ENCODE measurements at places on chromosomes 12 and 14.

DNA sequence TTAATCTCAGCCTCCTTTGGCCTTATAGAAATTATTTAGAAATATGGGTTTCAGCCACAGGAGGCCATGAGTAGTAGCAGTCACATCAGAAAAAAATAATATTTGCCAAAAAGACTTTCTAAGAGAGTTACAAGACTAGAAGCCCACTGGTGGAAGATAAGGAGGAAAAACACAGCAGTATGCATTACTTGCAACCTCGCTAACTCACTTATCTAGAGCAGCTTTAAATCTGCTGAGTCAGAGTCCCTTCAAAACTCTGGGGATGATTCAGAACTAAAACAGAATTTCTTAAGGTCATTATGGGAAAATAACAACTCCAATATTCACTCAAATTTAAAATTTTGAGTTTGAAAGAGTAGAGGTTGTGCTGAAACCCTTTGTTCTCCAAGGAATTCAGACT lies 6.2 kb downstream of the OR4K17 start:
- DNase-seq, result no peak

DNA sequence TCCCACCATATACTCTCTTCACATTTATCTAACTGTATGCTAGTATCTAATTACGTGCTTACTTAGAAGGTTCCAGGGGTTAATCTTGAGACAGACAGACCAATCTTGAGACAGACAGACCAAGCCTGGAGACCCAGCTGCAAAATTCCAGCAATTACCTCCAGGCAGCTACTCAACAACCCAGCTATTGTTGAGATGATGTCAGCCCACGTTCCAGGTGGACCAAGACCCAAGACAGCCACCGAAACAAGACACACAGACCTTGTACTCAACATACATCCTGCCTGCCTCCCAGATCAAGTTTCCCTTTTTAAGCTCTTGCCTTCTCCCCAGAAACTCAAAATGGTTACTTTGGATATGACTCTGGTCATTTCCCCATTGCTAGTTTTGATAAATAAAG lies 64.9 kb upstream of the VASH1 start:
- DNase-seq, result peak; percentile 11

DNA sequence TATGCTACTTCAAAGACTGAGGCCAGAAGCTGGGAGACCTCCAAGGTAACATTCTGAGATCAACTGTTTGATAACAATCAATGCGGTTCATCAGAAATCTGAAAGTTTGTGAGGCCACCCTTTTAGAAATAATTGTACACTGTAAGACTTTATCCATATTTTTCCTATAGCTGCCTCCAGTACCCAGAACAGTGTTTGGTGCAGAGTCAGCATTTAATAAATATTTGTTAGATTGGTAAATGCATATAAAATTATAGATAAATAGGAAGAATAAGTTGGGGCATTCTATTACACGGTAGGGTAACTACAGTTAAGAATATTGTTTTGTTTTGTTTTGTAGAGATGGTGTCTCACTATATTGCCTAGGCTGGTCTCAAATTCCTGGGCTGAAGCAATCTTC lies 141.4 kb downstream of the C12orf42 start:
- no peak for DNase-seq

GRCh38 chr12:127560041-127560478 lies 706.9 kb upstream of the TMEM132C start:
- no peak for DNase-seq

GRCh38 chr12:103880299-103881142 lies 39.5 kb upstream of the NT5DC3 start:
- no peak for DNase-seq

DNA sequence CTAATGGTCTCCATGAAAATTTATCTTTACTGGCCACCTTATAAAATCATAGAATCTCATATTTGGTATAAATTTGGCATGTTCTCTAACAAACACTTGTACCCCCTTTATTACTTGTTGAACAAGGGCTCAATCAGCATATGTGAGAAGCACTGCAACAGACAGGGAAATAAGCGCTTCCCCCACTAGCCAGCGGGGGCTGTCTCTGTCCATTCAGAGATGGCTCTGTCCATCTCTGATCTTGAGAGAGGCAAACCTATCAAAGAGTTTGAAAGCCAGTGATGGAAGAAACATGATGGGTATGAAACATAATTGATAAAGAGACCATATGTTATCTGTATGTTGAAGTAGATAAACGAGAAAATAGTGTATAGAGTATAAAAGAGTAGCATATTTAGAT lies 326.8 kb downstream of the PDZRN4 start:
- no peak for DNase-seq

GRCh38 chr12:45987340-45987727 lies 3.0 kb downstream of the SCAF11 start:
- DNase-seq, result no peak

GRCh38 chr12:42102720-42103119 lies 42.0 kb downstream of the GXYLT1 start:
- no peak for DNase-seq

DNA sequence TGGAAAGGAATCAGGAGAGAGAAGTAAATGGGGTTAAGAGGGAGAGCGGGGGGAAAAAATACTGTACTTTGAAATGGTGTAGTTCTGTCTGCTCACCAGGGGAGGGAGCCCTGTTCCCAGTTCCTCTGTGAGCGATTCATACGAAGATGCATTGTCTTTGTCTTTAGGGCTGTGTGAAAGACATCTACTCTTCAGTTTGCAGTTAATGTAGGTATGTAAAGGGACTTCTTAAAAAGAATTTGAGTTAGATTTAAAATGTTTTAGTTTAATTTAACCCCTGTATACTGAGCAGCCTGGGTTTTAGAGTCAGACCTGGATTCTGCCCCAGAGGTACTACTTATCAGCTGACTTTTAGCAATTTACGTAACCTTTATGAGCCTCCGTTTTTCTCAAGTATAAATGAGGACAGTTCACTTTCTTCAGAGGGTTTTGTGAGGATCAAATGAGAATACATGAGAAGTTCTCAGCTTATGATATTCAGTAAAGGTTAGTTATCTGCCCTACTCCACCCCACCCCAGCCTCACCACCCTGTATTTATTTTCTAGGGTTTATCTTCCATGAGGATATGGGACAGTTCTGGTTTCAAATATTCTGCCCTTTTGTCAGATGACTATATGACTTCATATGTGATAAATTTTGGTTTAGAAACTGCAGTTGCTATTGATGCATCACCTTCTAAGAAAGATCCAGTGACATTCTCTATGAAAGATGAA lies 82.5 kb upstream of the EVL start:
- DNase-seq, result peak; percentile 78

- no peak for DNase-seq
These were observed 52.3 kb downstream of the POLR3B start for GRCh38 chr12:106409878-106410277.

GRCh38 chr12:116603546-116604177 lies 44.5 kb downstream of the MAP1LC3B2 start:
- no peak for DNase-seq

DNA sequence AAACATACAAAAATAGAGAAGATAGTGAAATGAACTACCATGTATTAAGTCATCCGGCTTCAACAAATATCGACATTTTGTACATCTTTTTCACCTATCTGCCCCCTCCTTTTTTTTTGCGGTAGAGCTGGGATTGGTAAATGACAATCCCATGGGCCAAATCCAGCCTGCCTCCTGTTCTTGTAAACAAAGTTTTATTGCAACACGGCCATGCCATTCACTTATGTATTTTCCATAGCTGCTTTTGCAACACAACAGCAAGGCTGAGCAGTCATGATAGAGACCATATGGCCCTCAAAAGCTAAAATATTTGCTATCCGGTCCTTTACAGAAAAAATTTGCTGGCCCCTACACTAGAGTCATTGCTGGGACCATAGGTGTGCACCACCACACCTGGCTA lies 58.1 kb upstream of the PLEKHG3 start:
- no peak for DNase-seq

- DNase-seq, result peak; percentile 81
These were observed at the start of gene HCAR1 for GRCh38 chr12:122730215-122731014. HCAR1 (minus strand) TSS chr12:122730844; CDS start chr12:122730339, 505 bp downstream.

DNA sequence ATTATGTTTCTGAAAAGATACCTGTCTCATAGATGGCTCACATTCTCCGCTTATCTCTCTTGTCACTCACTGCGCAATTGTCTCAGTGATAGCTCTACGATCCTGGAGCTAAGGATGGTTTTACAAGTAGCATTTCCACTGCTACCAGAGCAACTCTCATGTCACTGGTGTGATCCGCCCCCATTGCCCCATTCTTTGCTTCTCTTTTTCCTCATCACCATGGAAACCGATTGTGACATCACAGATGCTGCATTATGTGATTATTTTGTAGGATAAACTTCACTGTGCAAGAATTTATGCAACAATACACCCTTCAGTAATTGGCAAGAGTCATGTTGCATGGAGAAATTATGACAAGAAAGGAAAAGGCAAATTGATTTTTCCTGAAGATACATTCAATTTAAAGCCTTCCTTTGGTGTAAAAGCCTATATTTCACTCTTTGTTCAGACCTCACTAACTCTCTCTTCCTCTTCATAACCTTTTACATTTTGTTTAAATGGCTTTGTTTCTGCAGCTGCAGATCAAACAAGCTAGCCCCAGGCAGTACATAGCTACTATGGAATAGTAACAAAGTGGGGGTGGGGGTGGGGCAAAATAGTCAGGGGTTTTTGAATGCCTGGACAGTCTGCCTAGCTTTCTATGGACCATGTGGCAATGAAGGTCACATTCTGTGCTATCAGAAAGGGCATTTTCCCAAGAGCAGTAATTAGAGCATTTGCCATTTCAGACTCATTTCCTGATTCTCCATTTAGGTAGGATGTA lies 539.8 kb downstream of the NRXN3 start:
- no peak for DNase-seq

DNA sequence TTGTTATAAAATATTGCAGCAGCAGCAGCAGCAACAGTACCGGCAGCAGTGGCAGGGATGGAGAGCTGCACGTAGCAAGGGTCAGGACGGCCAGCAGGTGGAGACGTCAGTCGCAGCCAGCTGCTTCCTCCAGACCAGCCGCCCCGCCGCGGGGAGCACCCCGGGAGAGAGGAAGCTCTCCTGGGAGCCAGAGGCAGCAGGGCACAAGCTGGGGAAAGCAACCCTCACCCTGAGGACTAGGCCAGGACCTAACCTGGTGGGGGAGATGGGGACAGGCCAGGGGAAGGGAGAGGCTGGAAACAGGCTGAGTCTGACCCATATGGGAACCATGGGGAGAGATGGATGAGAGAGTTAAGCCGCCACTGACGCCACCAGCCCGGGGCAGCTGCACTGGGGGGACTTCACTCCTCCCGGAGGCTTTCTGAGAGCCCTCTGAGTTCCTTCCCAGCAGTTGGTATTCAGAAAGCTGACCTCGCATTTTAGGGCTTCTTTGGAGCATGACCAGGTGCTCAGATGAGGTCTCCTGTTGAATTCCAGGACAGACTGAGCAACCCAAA lies 56.3 kb downstream of the SPTB start:
- DNase-seq, result peak; percentile 73

GRCh38 chr14:101828046-101828445 lies 66.5 kb downstream of the PPP2R5C start:
- DNase-seq, result no peak

DNA sequence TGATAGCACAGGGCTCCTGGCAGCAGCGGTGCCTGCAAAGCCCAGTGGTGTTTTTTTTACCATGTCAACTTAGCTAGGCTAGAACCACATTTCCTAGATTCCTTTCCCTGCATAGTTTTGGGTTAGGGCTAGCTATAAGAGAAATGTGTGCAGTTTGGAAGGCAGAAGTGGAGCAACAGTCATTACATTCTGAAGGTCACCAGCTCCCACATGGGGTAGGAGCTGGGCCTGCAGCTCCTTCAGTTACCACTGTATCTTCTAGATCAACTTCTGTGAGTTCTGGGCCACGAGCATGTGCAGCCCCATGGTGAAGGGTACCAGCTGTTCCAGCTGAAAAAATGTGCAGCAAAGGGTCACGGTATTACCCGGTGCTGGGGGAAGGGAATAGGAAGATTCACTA lies 2.3 kb upstream of the SLC25A3 start:
- DNase-seq, result no peak

- DNase-seq, result no peak
These were observed 124.8 kb downstream of the NPAS3 start for GRCh38 chr14:33063521-33063920.

DNA sequence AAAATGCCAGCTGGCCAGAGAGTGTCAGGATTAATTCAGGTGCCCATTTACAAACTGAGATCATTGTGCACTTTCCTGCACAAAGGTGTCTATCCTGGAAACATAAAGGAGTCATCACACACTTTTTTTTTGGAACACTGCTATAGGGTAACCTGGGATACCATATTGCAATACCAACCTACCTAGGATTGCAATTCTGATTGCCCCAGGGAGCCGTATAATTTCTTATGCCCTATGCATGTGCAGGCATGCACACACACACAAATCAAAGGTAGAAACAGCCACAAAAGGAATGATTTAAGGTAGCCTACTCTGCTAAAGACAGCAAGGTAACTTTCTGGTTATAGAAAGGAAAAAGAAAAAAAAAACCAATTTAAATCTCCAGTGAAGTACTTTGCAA lies 285.3 kb upstream of the KITLG start:
- DNase-seq, result no peak

DNA sequence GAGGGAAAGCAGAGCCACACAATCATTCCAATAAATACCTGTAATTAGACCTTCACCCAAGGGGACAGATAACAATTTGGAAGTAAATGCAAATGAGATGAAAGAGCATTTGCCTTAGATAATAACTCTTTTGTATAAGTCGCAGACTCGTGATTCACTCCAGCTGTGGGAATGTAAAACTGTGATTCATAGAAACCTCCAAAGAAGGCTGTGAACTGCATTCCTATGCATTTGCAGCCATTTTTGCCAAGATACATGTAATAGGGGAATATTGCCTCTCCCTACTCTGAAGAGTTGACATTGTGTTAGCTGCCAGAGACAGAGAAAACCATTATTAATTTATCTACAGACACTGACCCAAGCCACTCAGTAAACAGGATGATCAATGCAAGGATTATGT lies 181.9 kb upstream of the ARHGAP5 start:
- DNase-seq, result no peak
